C1 segment of cervical spinal cord (tissue), 14 donors: ENCODE measurements at places on chromosomes 5 and 9.

DNA sequence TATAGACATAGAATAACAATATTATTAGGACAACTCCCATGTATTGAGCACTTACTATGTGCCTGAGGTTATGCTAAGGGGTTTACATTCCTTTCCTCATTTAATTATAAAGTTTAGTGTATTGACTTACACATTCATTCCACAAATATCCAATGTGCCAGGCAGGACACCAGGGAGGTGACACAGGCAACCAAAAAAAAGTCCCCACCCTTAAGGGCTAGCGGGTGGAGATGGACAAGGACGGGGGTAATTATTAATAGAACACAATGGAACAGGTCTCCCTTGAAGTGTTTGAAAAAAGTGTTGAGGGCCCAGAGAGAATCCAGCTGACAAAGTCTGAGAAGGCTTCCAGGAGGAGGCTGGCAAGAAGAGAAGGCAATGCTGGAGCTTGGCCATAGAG is 5.7 kb downstream of the TBC1D2 start:
- DNase-seq, result no peak

DNA sequence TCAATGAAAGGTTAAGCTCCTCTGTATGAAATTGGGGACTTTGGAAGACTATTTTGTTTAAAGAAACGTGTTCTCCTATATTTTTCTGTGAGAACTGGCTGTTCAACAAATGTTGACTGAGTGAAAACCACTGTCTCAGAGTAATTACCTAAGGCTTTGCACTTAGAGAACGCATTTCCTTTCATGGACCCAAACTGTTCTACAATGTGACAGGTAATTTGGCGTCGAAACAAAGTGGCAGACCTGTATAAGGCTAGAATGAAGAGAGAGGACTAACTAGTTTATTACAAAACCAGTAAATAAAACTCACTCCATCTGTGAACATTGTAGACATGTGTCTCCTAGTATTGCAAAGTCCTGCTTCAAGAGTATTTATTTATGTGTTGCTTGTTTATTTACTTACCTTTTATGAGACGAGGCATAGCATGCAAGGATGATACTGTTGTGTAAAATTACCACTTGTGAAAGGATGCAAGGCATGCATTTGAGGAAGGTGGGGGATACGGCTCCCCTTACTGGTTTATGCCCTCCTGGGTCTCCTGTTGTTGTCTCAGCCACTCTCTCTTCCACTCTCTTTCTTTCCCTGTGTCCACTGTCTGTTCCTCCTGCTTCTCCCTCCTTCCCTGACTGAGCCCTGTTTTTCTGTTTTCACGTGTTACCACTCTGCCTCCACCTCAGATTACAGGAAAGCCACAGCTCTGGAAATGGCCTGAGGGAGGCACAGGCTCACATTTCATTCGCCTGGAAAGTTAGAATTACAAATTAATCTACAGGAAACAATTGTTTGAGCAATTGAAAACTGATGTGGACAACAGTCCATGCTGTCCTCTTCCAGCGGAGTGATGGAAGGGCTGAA is 444.0 kb upstream of the ZNF608 start:
- no peak for DNase-seq

GRCh38 chr9:109940561-109940960 is 160.6 kb downstream of the PALM2AKAP2 start:
- no peak for DNase-seq

DNA sequence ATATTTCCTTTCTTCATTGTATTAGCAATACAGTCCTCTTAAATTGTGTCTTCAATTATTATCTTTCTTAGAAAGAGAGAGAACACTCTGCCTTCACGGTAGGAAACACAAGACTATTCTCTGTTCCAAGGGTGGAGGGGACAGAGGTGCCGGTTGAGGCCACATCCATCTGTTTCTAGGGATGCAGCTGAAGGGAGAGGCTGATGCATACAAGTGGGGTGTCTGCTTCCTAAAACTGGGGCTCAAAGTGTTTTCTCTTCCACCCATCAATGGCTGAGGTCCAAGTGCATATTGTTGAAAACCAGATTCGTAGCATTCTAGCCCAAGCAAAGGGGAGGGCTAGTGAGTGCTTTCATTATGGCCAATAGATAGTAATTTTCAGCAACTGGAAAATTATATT is 9.5 kb downstream of the IRX2 start:
- no peak for DNase-seq

DNA sequence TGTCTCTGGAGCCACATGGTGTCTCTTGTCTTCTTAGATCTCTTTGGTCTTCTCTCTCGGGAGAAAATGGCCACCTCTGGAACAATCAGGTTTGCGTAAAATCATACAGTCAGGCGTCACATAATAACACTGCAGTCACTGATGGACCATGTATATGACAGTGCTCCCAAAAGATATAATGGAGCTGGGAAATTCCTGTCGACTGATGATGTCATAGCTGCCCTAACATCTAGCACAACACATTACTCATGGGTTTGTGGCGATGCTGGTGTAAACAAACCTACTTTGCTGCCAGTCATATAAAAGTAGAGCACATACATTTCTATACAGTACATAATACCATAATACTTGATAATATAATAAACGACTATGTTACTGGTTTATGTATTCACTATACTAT is 30.1 kb upstream of the RAI14 start:
- DNase-seq, result no peak

DNA sequence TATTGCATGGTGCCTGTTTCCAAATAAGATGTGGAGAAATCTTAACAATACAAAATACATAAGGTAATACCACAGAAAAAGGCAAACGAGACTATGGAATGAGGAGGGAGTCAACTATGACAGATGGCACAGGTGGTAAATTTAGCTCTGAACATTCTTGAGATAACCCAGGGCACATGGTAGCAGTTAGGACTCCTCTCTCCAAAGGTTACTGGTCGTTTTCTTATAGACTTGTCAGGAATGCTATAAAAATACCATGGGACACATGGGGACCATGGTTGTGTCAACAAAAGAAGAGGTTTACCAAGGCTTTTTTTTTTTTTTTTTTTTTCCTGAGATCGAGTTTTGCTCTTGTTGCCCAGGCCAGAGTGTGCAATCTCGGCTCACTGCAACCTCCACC is 209.4 kb upstream of the RFX3 start:
- no peak for DNase-seq

DNA sequence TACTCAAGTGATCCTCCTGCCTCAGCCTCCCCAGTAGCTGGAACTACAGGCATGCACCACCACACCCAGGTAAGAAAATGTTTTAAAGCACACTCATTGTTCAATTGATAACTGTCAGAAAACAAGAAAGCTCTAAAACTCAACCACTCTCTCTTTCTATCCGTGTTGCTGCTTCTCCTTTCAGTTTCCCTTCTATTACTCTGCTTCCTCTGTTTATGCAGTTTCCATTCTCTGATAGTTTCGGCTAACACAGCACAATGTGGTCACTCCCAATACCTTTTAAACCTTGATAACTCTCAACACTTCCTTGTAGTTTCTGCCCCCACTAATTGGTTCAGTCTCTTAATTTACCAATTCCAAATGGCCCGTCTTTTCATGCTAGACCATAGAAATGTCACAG is 59.2 kb upstream of the NR4A3 start:
- DNase-seq, result no peak

GRCh38 chr9:134666831-134667230 is 25.2 kb downstream of the COL5A1 start:
- no peak for DNase-seq

DNA sequence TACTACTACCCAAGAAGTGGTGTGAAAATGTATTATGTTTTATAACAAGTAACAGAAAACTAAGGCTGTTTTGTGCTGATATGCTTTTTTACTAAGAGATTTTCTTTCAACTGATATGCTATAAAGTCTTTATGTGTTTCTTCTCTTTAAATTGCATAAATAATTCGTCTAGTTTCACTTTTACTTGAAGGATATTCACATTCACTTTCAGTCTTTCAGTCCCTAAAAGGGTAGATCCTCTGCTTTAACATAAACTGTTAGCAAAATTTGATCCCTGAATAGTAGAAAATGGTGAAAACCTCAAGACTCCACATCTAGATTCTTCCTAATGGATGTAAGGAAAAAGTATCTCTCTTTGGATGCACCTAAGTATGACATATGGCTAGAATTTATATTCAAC is 69.0 kb upstream of the FST start:
- no peak for DNase-seq

- DNase-seq, result no peak
These were observed 13.0 kb downstream of the DNAJC18 start for GRCh38 chr5:139426203-139426885.
